CD4-positive, alpha-beta T cell treated with Interleukin-2 at 100 ng/mL for 4 hours (primary cell): ENCODE measurements at places on chromosomes 3 and 15.

DNA sequence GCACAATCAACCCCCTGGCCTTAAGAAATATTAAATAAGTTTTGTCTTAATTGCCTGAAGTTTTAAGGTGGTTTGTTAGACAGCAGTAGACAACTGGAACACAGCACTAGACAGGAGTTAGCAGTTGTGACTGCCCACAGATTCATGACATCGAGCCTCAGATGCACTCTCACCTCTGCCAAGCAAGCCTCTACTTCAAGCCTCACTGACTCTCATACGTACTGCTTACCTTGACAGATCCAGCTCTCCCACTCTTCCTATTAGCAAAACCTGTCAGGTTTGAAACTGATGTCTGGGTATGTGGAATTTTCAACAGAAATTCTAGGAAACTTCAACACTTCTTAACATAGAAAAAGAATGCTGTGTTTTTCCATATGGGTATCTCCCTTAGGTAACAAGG is 382.9 kb upstream of the DPH6 start:
- no peak for DNase-seq

- no peak for DNase-seq
Observed at GRCh38 chr3:42117175-42118008, 26.2 kb downstream of the TRAK1 start.

DNA sequence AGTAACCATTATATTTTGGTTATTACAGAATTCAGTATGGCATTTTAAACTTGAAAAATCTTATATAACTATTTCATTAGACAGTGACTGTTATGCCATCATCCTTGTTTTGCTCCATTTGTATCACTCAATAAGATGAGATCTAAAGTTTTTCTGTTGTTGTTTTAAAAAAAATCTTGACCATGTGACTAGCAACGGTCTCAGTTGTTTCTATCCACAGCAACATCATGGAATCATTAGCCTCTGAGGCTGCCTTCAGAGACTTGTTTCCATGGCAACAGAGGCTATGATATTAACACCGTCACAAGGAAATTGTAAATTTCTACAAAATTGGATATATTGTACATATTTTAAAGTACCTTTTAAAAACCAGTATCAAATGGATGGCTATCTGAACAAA is 129.8 kb downstream of the DLG1 start:
- peak; percentile 41 for DNase-seq

DNA sequence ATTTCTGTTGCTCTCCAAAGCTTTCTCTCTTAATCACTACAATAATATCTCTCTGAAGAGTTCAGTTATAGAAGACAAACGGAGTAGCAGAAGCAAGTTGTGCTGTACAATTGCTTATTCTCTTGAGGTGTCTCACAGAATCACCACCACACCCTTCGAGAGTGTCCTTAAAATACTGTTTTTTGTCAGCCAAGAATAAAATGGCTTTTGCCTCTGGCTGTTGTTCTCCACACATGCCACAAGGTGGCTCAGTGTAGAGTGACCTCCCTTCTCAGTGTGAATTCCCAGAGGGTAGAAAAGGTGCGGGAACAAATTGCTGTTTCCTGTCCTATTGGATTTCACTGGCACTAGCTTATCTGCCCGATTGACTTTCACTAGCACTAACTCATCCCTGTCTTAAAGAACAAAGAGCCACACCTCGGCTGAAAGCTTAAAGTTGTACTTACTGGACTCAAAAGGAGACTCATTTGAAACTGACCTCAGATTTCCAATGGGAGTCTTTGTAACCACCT is 134.2 kb upstream of the SATB1 start:
- DNase-seq: peak; percentile 66

GRCh38 chr3:193971261-193971751 is 164.6 kb upstream of the HES1 start:
- peak; percentile 6 for DNase-seq

- DNase-seq: no peak
Observed at GRCh38 chr15:62783303-62783957, 259.1 kb upstream of the TPM1 start.

DNA sequence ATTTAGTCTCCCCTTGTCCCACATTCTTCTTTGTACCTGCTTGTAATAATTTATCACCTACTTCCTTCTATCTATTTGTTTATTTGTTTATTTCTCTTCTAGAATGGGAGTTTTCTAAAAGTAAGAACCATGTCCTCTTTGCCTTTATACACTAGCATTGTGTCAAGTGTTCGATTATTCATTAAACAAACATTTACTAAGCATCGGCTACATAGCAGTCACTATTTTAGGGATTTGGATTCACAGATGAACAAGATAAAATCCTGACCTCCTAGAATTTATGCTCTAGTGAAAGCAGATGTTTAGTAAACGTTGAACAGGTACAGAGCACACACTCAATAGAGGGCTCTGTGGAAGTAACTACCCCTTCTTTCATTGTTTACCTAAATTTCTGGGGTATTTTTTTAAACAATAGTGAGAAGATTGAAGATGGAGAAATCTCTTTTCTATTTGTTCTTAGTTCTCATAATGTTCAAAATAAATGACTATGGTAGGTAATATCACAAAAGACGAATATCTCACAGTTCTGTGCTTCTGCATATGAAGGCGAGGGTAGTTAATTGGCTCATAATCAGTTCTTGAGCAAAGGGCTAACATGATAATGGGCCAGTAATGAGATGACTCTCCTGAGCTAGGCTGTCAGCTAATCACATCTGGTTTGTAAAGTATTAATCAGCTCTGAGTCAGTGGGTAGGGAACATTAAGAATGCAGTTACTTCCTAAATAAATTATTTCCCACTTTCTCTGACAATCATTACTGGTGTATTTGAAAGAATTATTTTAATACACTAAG is 111.9 kb downstream of the SLC9A9 start:
- no peak for DNase-seq

DNA sequence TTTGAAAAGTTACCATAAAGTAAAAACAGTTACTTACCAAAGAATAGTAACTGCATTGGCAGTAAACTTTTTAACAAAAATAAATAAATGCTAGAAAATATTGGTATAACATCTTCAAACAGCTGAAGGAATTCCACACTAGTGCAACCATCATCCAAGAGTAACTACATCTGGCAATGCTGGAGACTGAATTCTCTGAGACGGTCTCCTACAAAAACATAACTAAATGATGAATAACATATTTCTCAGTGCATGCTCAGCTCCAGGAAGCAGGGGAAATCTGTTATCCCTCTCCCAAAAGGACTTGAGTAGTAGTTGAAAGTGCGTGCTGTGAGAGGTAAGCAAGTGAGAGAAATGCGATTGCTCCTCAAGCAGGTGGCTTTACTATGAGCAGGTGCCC is 526.8 kb upstream of the CCDC54 start:
- no peak for DNase-seq

- no peak for DNase-seq
Observed at GRCh38 chr3:174016186-174016585, 618.6 kb downstream of the NLGN1 start.

GRCh38 chr3:13424141-13424844 is 4.2 kb upstream of the NUP210 start:
- DNase-seq: no peak

- DNase-seq: no peak
Observed at GRCh38 chr3:16739541-16740105, 134.4 kb upstream of the DAZL start.

GRCh38 chr3:119662604-119663373 is 2.4 kb upstream of the POPDC2 start:
- DNase-seq: no peak

DNA sequence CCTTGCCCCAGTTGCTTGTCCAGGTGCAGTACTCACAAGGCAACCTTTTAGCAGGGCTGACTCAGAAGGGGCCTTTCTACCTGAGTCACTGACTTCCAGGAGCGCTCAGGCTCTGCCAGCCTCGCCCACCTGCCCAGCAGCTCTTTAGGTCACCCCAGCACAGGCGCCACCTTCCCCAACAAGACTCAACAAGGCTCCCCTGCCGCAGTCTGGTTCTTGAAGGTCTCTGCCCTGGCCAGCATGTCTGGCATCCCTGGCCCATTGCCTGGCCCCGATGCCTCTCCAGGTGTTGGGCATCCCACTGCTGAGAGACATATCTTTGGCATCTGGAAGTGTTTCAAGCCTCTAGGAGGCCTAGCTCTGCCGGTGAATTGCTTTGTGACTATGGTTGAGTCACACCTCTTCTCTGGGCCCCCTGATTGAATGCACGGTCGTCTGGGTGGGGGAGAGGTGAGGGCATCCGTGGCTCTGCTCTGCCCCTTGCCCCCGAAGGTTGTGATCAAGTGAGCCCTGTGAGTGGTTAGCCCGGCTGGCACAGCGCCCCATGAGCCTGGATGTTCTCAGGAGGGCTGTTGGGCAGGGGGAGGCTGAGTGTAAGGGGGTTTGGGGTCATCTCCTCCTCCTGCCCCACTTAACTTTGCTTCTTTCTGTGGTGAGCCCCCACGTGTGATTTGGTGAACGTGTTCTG is 21.6 kb downstream of the SNX33 start:
- no peak for DNase-seq

DNA sequence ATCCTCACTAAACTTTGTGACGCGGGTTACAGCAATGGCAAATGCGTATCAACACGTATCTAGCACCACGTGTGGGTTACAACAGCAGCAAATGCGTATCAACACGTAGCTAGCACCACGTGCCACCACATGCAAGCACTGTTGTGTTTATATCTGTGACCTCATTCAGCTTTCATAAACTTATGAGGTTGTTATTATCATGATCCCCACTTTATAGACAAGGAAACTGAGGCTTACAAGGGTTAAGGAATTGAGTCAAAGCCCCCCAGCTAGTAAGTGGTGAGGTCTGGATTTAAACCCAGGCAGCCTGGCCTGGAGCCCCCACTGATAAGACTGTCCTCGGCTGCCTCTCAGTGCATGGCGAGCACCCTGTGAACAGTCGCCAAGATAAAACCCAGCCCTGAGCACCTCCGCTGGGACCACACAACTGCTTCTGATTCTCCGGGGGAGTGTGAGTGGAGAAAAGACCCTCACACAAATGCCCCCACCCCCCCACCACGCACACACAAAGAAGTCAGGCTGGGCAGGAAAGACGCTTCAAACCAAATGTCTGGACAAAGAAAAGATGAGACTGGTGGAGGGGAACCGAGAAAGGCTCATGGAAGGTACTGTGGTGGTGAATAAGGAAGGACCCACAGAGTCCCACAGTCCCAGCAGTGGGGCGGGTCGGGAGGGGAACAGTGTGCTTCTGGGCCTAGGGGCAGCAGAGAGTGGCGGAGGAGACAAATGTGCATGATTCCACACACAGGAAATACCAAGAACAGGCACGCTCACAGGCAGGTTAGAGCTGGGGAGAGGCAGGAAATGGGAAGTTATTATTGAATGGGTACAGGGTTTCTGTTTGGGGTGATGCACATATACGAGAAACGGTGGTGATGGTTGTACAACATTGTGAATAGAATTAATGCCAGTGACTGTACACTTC is 173.4 kb downstream of the XXYLT1 start:
- DNase-seq: peak; percentile 6

DNA sequence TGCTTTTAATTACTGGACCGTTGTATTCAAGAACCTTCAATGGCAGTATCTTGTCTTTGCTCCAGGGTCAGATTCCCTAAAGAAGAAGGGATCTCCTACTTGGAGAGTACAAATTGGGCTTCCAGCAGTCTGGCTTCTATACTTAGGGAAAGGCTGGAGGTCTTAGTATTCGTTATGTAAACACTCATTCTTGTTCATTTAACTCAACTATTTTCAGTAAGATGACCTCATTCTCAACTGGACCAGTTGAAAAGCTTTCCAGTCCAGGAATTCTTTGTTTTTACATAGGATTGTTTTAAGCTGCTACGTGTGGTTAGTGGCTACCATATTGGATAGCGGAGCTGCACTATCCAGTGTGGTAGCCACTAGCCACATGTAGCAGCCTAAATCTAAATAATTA is 4.6 kb downstream of the SENP5 start:
- DNase-seq: no peak

DNA sequence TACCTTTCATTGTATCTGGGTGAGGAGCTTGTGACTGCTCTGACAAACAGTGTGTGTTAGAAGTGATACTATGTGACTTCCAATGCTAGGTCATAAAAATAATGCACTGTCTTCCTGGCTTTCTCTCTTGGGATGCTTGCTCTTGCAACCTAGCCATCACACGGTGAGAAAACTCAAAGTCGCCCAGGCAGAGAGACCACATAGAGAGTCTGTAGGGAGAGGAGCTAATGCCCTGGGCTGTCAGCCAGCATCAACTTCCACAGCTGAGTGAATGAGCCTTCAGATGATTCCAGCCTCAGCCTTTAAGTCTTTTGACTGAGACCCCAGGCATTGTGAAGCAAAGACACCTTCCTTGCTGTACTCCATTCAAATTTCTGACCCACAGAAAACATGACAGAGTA is 220.6 kb upstream of the SGO1 start:
- no peak for DNase-seq

DNA sequence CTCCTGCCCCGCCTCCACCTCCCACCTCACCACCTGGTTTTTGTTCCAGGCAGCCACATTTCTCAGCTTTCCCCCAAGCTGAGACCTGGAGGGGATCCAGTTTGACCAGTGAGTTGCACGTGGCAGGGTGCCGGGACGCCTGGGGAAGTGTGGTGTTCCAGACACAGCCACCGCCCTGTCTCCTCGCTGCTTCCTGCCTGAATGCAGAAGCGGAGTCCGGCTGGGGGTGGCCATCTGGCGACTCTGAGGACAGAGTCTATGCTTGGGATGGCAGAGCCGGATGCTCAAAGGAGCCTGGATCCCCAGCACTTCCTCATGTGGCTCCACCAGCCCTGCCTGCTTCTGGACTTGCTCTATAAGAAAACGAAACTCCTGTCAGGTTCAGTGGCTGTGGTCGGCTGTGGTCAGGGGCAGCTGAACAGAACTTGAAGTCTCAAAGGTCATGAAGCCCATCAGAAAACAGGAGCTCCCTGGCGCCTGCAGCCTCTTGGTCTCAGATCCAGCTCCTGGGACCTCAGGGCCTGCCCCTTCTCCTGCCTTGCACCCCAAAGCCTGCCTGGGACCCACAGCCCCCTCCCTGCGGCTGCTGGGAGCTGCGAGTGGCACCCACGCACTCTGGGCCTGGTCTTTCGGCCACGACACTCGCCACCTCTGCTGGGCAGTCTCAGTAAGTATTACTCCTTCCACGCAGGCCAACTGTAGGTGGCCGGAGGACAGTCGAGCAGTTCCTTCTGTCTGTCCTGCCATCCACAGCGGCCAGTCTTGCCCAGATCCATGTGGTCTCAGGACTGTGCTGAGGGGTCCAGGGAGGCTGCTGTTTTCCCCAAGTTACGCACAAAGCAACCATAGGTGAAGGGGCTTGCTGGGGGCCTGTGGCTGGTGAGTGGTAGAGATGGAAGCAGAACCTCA is 112.8 kb upstream of the MEF2A start:
- no peak for DNase-seq

DNA sequence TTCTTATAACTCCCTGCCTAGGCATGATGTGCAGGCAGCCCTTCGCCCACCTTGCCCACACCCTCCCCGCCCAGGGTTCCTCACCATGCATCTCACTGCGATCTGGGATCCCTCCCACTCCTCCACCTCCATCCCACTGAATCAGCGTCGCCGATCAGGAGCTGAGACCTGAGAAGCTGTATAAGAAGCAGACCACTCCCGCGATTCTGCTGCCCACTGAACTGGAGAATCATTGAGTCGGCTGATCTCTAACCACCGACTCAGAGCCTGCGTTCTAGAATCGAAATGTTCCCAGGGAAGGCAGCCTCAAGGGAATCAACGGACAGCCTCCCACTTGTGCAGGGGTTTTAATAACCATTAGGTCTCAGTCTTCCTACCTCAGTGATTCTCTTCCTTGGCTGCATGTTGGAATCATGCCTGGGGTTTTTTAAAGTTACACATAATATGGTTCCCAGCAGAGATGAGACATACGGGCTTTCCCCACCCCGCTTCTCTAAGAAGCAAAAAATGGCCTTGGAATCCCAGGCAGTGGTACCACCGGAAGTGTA is 60.2 kb downstream of the TMEM44 start:
- no peak for DNase-seq

GRCh38 chr3:45691842-45692241 is 2.6 kb downstream of the SACM1L start:
- DNase-seq: no peak

GRCh38 chr3:135581806-135582205 is 383.7 kb upstream of the PPP2R3A start:
- DNase-seq: no peak
